ENCODE measurements at places on chromosomes 11 and 22.

- DNase-seq: no peak
These were observed 4.0 kb upstream of the L3MBTL2 start for GRCh38 chr22:41201141-41201540.

DNA sequence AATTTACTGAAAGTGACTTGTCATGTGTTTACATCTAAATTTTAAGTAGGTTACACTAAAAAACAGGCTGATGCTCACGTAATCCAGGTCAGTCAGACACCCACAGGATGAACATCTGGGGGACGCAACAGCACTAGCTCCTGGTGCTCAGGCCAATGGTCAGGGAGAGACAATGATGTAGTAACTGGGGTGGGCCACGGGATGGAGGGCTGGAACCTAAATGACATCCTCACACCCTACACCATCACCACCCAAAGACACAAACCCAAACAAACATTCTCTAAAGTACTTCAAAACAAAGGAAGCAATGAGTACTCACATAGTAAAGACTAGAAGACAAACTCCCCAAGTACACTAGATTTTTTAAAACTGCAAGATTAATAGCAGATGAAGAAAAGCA, 53.5 kb upstream of the SLC25A1 start:
- DNase-seq: no peak

- no peak for DNase-seq
These were observed 58.8 kb upstream of the SYN3 start for GRCh38 chr22:33116841-33117547.

- no peak for DNase-seq
These were observed 1375.1 kb upstream of the TENM4 start for GRCh38 chr11:80815752-80816453.

- no peak for DNase-seq
These were observed 688 bp downstream of the PTS start for GRCh38 chr11:112226831-112227401.

- DNase-seq: no peak
These were observed 79.3 kb upstream of the DRD2 start for GRCh38 chr11:113554526-113554925.

Data from CD8-positive, alpha-beta memory T cell (primary cell).